SJSA1 (cell line): ENCODE measurements at places on chromosomes 12 and 14. TPM values are rescaled to one million over a fixed set of nuclear protein-coding genes. Genes with fewer than 3 reads are reported as not detected.

The KDM5A gene
- 38.1 and 65.3 TPM in 2 replicates for total RNA-seq

The PFKM gene
- 791 and 920 TPM in 2 replicates for total RNA-seq

- no peak for DNase-seq
Observed at GRCh38 chr14:78356391-78356790, 186.2 kb downstream of the NRXN3 start.

DNA sequence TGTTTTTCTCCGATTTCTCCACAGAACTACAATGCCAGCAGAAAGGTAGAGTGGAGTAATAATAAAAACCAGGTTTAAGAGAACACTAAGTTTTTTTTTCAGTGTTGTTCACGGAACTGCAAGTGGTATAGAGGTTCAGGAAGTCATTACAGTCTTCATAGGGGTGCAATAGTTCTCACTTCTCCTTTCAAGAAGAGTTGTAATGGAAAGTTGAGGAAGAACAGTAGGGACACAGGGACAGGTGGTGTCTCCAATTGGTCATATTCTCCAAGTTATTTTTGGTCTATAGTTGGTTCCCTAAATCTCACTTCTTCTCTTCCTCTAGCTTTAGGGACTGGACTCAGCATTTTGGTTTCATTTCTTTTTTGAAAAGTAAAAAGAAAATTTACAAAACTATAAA lies 894.0 kb downstream of the NRXN3 start:
- no peak for DNase-seq
